ENCODE measurements at places on chromosomes 13 and 19.
A peak's percentile ranks its signal among the peaks of the same experiment; 100 is the strongest.

GRCh38 chr19:55585658-55586339 lies 5.2 kb upstream of the ZNF579 start:
- no peak for DNase-seq

GRCh38 chr13:110538632-110539031 lies 22.9 kb downstream of the RAB20 start:
- DNase-seq, result no peak

DNA sequence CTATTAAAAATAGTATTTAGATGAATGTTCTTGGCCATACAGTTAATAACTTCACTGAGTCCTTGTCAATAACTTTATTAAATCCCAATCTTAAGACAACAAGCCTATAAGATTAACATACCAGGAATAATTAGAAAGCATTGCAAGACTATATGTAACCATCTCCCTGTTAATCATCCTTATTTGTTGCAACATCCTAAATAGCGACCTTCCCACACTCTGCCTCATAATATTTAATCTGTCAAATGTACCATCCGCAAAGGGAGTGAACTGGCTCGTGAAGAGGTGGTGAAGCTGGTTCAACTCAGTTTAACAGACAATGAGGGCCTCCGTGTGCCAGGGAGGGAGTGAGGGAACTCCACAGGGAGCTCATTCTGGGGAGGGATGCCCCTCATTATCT lies 33.9 kb downstream of the KL start:
- no peak for DNase-seq

DNA sequence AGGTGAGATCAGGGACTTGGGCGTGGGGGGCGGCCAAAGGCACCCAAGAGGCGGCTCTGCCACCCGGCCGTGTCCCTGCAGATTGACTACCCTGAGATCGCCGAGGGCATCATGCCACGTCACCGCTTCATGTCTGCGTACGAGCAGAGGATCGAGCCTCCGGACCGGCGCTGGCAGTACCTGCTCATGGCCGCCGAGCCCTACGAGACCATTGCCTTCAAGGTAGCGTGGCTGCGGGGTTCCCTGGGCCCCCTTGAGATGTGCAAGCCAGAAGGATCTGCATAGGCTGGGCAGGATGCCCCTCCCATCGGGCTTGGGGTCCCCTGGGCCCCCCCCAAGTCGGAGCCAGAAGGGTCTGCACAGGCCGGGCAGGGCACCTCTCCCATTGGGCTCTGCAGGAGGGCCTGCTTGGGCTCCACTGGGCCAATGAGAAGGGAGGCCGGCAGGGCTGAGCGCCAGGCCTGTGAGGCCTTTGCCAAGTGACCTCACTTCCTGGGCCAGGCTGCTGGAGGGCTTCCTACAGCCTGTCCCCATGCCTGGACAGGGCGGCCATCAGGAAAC lies 2.2 kb upstream of the AMH start:
- no peak for DNase-seq

DNA sequence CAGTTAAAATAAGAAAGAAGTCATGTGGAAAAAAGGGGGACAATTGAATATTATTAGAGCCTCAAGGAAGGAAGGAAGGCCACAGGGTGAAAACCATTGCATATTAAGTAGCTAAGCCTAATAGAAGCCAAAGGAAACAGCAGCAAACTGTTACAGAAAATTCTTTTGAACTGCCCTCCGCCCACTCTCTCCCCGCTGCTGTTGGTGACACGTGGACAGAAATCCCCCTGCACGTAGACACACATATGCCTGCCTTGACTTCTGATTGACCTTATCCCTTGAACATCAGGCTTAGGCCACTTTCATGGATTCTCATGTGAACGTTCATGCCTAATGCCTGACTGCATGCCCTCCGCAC lies 229.1 kb downstream of the KCNRG start:
- no peak for DNase-seq

DNA sequence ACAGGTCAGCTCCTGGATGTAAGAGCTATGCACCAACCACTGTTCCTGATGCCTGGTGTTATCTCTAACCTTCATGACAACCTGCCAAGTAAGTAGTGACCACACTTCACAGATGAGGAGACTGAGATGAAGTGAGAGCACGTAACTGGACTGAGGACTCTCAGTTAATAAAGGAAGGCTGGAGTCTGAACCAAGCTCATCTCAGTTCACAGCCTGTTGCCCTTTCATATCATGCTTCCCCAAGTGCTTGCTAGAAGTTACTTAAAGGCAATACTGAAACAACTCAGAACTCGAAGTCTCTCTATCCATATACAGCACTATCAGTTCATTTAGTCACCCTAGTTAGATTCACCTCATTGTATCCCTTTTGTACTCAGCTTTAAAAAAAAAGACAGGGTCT lies 119.7 kb downstream of the ABCC4 start:
- no peak for DNase-seq

DNA sequence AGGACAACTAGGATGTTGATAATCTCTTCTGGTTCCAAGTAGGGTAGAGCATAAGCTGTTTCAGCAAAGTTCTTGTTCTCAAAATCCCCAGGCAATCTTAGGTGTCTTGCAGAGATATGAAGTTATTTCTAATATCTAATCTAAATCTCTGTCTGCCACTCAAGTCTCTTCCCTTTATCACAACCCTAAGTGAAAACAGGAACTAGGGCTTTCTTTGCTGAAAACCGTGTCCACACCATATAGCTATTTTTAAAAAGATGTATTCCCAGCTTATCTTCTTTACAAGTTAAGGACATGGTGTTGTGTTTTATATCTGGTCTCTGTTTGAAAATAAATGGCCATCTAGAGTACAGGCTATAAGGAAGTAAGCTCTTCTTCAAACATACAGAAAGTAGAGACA lies 11.3 kb upstream of the RNASEH2B start:
- no peak for DNase-seq

- no peak for DNase-seq
Measured at GRCh38 chr19:56333506-56333905, 18.9 kb upstream of the ZSCAN5A start.

DNA sequence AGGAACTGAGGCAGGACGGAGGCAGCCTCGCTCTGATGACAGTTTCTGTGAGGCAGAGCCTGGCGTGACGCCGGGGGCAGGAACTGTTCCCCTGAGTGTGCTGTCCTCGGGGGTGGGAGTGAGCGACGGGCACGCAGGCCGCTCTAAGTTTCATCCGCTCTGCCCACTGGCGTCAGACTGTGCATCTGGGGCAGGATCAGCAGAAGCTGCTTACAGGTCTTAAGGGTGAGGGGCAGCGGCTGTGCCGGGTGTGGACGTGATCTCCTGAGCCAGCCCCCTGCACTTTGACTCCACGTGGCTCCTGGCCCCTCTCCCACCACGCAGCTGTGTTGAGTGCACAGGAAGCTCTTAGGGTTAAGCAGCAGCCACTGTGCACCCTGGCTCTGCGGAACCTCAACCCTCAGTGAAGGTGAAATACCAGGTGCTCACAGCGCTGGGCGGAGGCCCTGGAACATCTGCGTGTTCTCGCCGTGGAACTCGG lies 1.5 kb downstream of the GRK1 start:
- DNase-seq, result no peak

DNA sequence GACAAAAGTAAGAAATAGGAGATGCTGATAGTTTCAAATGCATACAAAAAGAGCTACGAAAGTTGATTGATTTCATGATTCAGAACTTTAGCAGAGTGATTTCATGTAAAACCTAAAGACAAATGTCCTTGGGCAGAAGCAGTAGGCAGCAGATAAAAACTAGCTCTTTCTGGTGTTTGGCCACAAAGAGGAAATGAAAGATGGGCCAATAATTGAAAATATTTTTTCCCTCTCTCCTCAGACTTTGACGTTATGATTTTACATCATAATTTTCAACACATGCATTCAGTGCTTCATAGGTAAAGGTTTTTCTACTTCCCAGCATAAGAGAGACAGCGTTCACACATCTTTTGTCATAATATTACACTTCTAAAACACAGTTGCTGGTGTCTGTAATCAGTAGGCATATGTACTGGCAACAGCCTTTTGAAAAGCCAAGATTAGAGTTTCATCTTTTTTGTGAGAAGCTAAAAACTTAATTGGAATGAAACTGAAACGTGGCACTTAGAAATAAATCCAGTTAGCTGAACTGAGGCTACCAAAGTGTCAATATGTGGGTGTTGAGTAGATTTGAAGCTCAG lies 9.3 kb downstream of the SCEL start:
- no peak for DNase-seq

DNA sequence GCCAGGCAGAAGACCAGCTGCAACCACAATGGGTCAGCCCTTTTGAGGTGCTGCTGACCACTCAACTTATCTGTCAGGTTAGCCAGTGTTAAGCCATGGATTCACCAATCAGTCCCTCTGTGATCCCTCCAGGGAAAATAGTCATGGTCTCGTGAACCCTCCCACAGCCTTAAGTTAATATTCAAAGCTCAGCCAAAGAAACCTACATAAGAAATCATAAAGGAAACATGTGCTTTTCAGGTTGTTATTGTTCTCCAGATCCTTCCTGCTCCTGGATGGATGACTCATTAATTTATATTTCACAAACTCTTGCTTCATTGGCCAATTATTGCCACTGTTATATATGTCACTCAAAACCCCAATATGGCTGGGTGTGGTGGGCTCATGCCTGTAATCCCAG lies 161.9 kb downstream of the B3GLCT start:
- DNase-seq, result no peak

DNA sequence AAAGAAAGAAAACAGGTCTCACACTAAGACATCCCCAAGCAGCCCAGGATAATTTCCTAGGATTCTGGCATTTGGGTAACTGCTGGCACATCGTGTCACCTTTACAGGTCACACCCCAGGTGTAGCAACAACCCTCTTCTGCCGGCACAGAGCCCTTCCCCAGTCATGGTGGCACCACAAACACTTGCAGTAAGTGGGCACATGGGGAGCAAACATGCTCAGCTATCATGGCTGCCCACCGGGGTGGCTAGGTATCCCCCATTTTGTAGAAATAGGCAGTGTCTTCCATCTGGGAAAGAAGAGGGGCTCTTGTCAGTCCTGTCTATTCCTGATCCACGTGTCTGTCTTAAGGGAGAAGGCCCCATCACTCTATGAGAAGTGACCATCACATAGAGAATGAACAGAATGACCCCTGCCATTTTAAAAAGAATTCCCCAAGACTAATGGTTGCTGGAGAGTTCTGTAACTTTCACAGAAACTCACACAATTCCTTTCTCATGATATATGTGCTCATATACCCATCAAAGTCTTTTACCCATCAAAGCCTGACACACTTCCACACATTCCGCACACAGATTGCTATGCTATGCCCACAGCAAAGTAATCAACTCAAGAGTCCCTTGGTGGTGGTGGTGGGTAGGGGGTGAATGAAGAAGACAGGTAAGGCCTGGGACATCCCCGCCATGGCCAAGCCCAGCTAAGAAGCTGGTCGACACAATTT lies 33.3 kb downstream of the BRD4 start:
- DNase-seq, result no peak

GRCh38 chr13:111047326-111047725 lies 67.8 kb upstream of the ARHGEF7 start:
- DNase-seq, result no peak

- DNase-seq, result no peak
Measured at GRCh38 chr19:4007836-4008539, 452 bp downstream of the PIAS4 start.

DNA sequence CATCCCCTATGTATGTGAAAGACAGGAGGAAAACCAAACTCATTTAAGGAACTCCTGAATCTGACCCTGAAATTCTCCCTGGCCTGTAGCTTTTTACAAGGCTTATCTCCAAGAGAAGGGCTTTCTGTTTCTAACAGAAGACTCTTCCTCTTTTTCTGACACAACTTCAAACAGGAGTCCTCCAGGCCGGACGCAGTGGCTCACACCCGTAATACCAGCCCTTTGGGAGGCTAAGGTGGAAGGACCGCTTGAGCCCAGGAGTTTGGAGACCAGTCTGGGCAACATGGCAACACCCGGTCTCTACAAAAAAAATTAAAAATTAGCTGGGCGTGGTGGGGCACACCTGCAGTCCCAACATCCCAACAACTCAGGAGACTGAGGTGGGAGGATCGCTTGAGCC lies 41.9 kb downstream of the CARS2 start:
- DNase-seq, result no peak

DNA sequence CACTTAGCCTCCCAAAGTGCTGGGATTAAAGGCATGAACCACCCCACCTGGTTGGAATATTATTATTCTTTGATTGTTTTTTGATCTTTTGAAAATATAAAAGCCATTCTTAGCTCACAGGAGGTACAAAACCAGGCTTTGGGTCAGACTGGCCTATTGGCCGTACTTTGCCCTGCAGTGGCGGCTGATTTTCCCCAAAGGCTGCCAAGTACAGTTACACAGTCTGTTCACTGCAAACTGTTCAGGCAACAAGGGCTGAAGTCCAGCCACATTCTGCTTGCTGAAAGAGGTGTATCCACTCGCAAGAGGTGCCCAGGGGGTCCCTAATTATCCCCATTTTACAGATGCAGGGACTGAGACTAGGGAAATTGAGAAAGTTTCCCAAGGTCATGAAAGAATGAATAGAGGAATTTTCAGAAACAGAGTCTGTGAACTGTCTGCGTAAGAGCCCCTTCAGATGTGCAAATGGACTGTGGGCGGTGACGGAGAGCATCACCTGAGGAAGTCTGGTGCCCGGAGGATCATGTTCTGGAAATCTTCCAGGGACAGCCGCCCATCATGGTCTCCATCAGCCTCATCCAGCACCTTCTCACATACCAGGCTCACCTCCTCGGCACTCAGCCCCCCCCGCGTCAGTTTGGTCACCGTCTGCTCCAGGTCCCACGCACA lies 9.0 kb downstream of the CIB3 start:
- DNase-seq, result no peak

GRCh38 chr13:112771139-112771876 lies 81.5 kb downstream of the ATP11A start:
- no peak for DNase-seq

- DNase-seq, result no peak
Measured at GRCh38 chr13:80083081-80083852, 257.7 kb downstream of the SPRY2 start.

DNA sequence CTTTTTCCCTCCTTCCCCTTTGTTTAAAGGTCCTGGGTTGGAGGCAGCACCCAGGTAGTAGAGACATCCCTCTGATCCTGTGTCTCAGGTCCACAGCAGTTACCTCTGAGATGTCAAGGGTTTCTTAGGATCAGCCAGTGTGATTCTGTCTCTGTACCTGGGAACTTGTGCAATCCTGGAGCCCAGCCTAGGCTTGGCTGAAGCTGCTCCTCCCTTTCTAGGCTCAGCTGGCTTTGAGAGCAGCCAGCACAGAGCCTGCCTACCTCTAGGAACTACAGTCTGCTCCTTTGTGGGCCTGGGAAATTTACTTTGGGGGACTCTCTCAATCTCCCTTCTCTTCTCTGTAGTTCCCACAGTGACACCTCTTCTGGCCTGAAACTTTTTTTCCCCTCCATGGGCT lies 171.6 kb downstream of the MTUS2 start:
- no peak for DNase-seq

GRCh38 chr19:6476155-6476895 lies 5.3 kb downstream of the DENND1C start:
- DNase-seq, result peak; percentile 50

DNA sequence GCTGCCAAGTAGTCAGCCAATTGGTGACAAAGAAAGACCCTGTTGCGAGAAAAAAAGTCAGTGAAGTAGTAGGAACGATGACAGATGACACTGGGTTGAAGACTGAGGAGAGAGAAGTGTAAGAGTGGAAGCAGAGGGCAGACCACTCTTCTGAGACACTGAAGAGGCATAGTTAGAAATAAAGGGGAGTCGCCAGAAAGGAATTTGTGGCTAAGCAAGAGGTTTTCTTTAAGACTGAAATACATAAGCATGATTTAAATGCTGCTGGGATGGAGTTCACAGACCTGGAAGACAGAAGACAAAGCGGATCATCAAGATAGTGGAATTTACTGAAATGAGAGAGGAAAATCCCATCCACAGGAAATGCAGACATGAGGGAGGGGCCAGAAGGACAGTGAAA lies 56.2 kb upstream of the USPL1 start:
- no peak for DNase-seq
